ENCODE measurements at places on chromosomes 7 and 10.
A peak's percentile ranks its signal among the peaks of the same experiment; 100 is the strongest.

DNA sequence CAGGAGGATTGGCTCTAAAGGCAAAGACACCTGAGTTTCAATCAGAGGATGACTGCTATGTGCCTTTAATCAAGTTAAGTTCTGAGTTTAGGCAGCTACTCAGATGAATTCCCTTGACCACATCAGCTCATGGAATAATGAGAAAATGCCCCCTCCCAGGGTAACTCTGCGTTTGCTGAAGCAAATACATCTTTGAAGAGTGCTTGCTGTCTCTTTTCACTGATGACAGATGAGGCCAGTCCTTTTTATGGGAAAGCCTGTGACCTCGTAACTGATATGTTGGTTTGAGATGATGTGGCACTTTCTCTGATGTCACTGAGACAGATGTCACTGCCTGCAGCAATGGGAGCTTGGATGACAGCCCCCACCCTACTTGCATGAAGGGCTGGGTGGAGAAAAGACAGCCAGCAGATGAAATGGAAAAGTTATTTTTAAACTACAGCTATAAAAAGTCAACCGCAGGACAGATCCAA, 43.7 kb upstream of the DGKI start:
- H3K27me3 ChIP-seq, result no peaks in the 10 kb centered on the region
- no peak overlapping the region for H3K27ac ChIP-seq
- peaks cover 6% of the 10 kb centered on the region for H3K4me1 ChIP-seq
- H3K4me3 ChIP-seq, result no peak overlapping the region
- H3K36me3 ChIP-seq, result peaks cover 32% of the 10 kb centered on the region

DNA sequence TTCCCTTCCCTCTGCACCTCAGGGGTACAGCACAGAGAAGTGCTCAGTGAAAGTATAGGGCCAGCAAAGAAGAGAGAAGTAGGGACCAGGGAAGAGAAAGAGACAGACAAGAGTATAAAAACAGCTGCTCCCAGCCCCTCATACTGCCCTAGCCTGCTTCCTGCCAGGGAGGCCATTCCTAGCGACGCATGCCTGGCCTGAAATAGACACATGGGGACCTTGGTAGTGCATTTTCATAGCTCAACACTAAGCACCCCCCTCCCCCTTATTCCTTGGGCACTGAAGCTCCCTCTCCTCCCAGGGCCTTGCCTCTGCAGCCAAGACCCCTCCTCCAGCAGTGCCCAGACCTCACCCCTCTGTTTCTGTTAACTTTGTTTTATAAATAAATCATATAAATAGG, 64.7 kb downstream of the ZMIZ1 start:
- H3K27ac ChIP-seq, result no peak overlapping the region
- H3K36me3 ChIP-seq, result peaks cover 11% of the 10 kb centered on the region
- no peak for DNase-seq
- H3K4me3 ChIP-seq, result no peak overlapping the region
- H3K4me1 ChIP-seq, result peaks cover 35% of the 10 kb centered on the region
- no peaks in the 10 kb centered on the region for H3K27me3 ChIP-seq

GRCh38 chr7:155119801-155120382, 49.8 kb downstream of the HTR5A start:
- H3K4me1 ChIP-seq, result no peaks in the 10 kb centered on the region
- H3K36me3 ChIP-seq, result no peaks in the 10 kb centered on the region
- DNase-seq, result no peak
- peaks cover 21% of the 10 kb centered on the region for H3K27me3 ChIP-seq
- no peak overlapping the region for H3K27ac ChIP-seq

DNA sequence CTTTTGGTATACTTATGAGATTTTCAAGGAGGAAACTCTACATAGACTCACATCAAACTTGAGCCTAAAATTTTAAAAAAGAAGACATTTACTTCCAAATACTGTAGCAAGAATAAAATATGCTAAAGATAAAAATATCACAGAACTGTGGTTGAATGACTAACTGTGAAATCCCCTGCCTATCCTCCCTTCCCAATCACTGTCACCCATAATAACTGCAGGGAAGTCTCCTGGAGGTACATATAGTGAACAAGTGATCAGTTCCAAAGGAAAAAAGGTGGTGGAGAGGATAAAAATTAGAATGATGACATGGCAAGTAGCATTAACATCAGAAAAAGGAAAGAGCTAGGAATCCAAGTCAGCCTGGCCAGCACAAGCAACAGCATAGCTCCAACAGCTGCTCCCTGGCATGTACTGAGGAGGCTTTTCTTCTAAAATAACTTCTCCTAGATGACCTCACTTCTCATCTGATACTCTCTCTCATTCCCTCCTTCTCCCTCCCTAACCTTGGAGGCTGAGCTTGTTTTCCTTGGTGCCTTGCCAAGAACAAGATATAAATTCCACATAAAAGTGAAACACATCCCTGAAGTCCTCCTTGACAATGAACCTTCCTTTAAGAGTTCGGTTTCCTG, 124.0 kb downstream of the IQUB start:
- no peaks in the 10 kb centered on the region for H3K36me3 ChIP-seq
- H3K4me3 ChIP-seq, result no peak overlapping the region
- no peaks in the 10 kb centered on the region for H3K27me3 ChIP-seq
- no peak overlapping the region for H3K27ac ChIP-seq
- H3K4me1 ChIP-seq, result no peaks in the 10 kb centered on the region

GRCh38 chr7:41881331-41882130, 178.6 kb upstream of the INHBA start:
- H3K27me3 ChIP-seq, result no peaks in the 10 kb centered on the region
- DNase-seq, result peak; percentile 90
- H3K36me3 ChIP-seq, result peaks cover 35% of the 10 kb centered on the region
- H3K4me3 ChIP-seq, result peak overlapping the region; percentile 80
- peak overlapping the region; percentile 98 for H3K27ac ChIP-seq
- peaks cover 40% of the 10 kb centered on the region for H3K4me1 ChIP-seq

Measured in T-helper 2 cell treated with Interferon-gamma antibody and Interleukin-4, amounts not matched to agents 5 μg/mL and 100 μg/mL, for 36 hours (primary cell).